EL (cell line): ENCODE measurements at places on chromosomes 12 and 14.

DNA sequence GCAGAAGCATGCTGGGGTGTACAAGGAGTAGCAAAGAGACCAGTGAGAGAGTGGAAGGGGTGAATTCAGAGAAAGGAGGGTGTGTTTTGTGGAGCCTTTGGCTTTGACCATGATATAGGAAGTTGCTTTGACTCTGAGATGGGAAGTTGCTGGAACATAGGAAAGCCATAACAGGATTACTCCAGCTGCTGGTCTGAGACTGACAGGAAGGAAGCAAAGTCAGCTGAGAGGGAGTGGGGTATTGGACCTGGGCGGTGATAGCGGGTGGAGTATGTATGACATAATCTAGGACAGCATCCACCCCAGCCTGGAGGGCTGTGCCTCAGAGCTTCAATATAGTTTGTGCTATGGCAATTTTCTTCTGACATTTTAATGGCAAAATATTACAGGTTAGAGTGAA is 324.4 kb downstream of the PDZRN4 start:
- DNase-seq = no peak

- no peak for DNase-seq
These were observed 65.3 kb upstream of the DACT1 start for GRCh38 chr14:58572473-58572853.

GRCh38 chr12:21505888-21506287 is 4.3 kb downstream of the GOLT1B start:
- DNase-seq = no peak

GRCh38 chr12:6817662-6818157 is 3.9 kb upstream of the GPR162 start:
- no peak for DNase-seq

DNA sequence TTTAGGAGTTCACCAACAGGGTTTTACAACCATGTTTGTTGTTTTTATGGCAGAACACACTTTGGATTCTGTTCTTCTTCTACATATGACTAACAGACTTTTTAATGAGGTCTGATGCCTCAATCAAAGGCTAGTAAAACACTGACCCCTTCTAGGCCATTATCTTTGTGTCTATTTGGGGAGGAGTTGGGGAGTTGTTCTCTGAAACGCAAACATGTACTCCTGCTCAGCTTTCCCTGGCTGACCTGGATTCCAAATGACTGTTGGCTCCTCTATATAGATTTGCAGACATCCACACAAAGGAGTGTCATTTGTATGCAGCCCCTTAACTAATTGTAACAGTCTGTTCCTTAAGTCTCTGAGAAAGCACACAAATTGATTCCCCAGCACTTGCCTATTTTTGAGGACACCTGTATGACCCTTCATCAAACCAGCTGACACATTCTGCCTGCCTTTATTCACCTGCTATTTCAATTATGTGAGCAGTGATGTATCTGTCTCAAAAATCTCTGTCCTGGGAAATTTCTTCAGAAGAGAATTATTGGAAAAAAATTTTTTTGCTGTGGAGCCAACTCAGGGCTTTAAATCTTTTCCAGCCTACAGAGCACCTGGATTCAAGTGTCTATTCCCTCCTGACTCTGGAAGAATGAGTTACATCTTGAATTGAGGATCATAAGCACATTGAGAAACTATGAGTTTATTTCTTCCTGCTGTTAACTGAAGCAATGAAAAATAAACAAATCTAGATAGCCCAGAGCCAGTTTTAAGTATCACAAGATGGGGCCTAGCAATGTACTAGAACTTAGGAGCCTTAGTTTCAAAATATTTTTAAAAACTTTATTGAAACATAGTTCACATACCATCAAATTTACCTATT is 417.2 kb downstream of the RAD51B start:
- DNase-seq = no peak

DNA sequence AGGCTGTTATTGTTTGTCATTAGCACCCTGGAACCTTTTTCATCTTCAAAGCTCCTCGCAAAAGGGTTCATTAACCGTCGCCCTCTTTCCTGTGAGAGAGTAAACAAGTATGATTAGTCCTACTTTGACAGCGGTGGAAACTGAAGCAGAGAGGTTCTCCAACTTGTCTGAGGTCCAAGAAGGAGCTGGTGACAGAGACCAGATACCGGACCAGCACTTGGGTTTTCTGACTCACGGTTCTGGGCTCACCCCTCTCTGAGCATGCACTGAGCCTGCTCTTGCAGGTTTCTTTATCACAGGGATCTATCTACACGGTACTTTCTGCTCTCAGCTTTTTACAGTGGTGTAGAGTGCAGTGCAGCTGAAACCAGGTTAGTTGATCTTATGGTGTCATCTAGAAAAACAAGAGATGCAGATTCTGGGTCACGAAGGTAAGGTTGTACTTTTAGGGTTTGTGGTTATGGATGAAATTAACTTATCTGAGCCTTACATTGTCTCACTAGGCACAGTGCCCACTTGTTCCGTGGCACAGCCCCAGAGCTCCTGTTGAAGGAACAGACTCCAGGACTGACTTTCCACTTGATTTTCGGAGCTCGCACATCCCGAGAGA is 62.1 kb downstream of the PPP2R5C start:
- DNase-seq = no peak

GRCh38 chr14:49851813-49852212 is 775 bp downstream of the NEMF start:
- no peak for DNase-seq

DNA sequence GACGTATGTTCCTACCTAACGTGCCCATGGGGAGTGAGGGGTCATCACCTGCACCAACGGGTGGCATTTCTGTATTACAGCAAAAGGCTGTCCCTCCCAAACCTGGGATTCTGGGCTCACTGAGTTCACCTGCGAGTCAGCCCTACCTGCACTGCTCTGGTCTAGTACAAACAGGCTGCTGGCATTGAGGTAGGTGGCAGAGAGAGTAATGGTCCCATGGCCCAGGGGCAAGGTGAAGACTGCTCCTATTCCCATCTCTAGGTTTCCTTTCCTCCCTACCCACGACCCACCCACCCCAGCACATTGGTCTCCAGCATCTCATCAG is 421 bp downstream of the SUOX start:
- no peak for DNase-seq

GRCh38 chr14:86521031-86521730 is 991.2 kb downstream of the FLRT2 start:
- no peak for DNase-seq

DNA sequence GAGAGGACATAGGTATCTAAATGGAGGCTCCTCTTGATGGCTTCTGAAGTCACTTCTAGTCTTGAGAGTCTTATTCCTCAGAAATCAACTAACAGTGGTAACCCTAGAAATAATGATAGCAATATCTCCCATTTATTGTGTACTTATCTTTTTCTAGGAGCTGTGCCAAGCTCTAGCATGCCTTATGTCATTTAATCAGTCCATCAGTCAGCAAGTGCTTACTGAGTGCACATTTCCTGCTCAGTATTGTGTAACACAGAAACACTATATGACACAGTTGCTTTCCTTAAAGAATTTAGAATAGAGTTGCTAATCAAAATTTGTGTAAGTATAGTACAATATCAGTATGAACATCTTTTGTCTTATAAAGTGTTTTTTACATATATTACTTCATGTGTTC is 36.6 kb downstream of the KRT76 start:
- DNase-seq = no peak

- peak; percentile 4 for DNase-seq
These were observed 109.2 kb downstream of the GALC start for GRCh38 chr14:87883750-87884149.

DNA sequence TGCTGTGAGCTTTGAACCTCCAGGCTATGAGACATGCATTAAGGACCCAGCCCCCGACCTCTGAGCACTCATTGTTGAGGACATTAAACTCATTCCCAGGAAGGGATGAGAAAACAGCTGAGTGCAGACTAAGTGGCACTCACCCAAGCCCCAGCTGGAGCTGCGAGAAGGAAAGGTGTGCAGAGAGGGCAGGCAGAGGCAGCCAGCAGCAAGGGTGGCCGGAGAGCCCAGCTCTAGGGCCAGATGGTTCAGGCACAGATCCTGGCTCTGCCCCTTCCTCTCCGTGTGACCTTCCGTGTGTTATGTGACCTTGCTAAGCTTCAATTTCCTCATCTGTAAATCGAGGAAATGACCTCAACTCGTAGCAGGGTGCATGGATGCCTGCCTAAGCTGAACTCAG is 3.7 kb downstream of the TSPAN11 start:
- no peak for DNase-seq

- DNase-seq = peak; percentile 88
These were observed 20.4 kb downstream of the DLK1 start for GRCh38 chr14:100747021-100747586.

- DNase-seq = no peak
These were observed 97.7 kb upstream of the RGS6 start for GRCh38 chr14:71834284-71835204.

- DNase-seq = no peak
These were observed 1.2 kb upstream of the PIK3C2G start for GRCh38 chr12:18259906-18260682.

- no peak for DNase-seq
These were observed 2.6 kb downstream of the ITPR2 start for GRCh38 chr12:26830363-26830762.

- no peak for DNase-seq
These were observed 22.1 kb upstream of the NINJ2 start for GRCh38 chr12:685388-685787.

GRCh38 chr12:42021469-42021868 is 123.2 kb downstream of the GXYLT1 start:
- no peak for DNase-seq

- no peak for DNase-seq
These were observed 57.9 kb upstream of the PNMA1 start for GRCh38 chr14:73771848-73772638.

DNA sequence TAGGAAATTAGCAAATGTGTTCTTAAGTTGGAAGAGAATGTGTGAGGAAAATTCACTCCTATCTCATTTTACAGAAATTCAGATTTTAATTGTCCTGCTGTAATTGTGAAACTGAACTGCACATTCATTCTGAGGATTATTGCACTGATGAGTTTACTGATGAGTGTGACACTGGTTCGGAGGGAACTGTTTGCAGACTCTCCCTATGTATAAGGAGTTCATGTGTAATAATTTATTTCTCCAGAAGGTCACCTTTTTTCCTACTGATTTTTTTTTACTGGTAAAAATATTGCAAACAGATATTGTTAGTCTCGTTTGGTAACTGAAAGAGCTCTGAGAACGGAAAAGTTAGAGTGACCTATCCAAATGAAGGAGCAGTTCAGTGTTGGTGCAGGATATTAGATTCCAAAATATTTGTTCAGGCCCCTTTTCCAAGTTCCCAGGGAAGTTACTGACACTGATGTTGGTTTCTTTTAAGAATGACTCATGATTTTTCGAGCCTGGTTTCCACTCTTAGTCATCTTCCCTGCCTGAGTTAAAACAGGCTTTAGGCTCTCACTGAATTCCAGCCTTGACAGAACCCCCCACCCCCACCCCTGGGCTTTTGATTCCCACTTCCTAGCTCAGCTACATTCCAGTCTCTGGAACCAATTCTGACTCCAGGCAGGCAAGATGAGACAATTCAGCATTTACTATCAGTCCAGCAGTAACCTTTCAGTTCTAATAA is 18.4 kb downstream of the ANO6 start:
- DNase-seq = peak; percentile 98

GRCh38 chr14:55241673-55242072 is 29.5 kb upstream of the FBXO34 start:
- DNase-seq = no peak
